Peyer's patch (tissue), 4 donors: ENCODE measurements at places on chromosomes 11 and 22. TPM values are rescaled to one million over a fixed set of nuclear protein-coding genes. Genes with fewer than 3 reads are reported as not detected.

DNA sequence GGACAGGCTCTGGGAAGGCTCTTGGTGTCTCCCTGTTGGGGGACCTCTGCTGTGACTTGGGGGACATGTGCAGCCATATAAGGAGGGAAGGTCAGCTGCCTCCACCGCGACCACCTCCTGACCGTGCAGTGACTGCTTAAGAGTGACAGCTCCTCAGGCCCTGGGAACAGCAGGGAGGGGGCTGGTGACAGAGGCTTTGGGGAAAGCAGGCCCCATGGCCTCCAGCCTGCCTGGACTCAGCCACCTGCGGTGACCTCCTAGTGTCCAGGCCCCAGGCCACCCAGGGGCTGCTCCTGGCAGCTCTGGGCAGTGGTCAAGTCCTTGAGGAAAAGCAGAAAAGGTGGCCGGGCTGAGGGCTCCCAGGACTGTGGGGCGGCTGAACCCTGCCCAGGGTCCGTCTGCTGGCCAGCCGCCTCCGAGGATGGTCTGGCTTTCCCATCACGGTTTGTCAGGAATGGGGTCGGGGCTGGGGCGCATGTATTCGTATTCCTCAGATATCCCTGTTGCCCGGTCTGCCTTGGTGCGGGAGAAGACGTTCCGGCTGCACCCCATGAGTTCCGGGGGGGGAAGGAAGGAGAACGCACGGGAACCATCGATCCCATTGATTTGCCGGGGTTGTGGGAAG is 96.8 kb downstream of the WNT7B start:
- H3K4me1 ChIP-seq, result no peaks in the 10 kb centered on the region
- no peak overlapping the region for H3K27ac ChIP-seq
- H3K4me3 ChIP-seq, result no peak overlapping the region
- peaks cover 4% of the 10 kb centered on the region for H3K27me3 ChIP-seq

DNA sequence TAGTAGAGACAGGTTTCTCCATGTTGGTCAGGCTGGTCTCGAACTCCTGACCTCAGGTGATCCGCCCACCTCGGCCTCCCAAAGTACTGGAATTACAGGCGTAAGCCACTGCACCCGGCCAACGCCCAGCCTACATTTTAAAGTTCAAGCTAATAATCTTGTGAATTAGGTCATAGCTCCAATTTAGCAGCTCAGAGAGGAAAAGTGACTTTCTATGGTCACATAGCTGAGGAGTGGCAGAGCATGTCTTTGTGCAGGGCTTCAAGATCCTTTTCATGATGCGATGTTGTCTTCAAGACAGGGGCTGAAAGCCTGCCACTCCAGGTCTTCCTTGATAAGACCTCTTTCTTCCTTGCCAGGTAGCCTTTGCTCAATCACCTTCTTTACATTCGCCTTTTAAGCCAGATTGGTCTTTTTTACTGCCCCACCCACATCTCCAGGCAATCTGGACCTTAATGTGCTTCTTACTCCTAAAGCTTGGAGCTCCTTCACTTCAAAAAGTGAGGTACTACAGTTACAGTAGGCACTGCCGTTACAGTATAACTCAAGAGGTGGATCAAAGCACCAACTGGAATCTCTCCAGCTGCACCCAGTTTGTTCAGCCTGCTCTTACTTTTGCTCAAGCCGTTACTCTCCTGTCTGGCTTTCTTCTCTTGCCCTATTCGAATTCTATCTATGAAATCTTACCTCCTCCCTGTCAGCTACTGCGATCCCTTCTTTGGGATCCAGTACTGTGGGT is 18.2 kb downstream of the YWHAH start:
- no peak overlapping the region for H3K4me3 ChIP-seq
- no peak for DNase-seq
- no peaks in the 10 kb centered on the region for H3K36me3 ChIP-seq
- H3K27ac ChIP-seq, result no peak overlapping the region
- no peaks in the 10 kb centered on the region for H3K27me3 ChIP-seq

GRCh38 chr22:44391481-44392445 is 79.0 kb upstream of the SHISAL1 start:
- H3K36me3 ChIP-seq, result no peaks in the 10 kb centered on the region
- H3K27me3 ChIP-seq, result no peaks in the 10 kb centered on the region

- H3K27ac ChIP-seq, result no peak overlapping the region
- H3K4me1 ChIP-seq, result peaks cover 7% of the 10 kb centered on the region
- DNase-seq, result no peak
- no peaks in the 10 kb centered on the region for H3K36me3 ChIP-seq
- H3K4me3 ChIP-seq, result no peak overlapping the region
Measured at GRCh38 chr11:3992964-3993363, 101.6 kb upstream of the RRM1 start.

Gene INPP5J
- 18.2 TPM for total RNA-seq

Gene TESMIN
- 10.7 TPM for total RNA-seq
